HFFc6 (cell line): ENCODE measurements at places on chromosomes 2 and 18.
A peak's percentile ranks its signal among the peaks of the same experiment; 100 is the strongest.

DNA sequence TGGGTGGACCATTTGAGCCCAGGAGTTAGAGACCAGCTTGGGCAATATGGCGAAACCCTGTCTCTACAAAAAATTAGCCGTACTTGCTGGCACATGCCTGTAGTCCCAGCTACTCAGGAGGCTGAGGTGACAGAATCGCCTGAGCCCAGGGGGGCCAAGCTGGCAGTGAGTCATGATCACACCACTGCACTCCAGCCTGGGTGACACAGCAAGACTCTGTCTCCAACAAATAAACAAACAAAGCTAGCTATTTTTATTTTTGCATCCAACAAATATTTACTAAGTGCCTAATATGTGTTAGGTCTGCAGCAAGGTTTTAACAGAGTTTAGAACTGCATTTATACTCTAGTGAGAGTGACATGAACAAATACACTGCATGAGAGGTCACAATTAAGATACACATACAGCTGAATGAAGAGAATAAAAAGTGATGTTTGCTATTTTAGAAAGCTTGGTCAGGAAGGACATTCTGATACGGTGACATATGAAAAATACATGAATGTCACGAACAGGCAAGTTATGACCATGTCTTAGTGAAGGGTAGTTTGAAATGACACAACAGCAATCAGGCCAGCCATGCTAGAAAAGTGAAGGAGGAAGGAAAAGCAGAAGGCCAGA, 83.2 kb upstream of the FRZB start:
- H3K36me3 ChIP-seq: peaks cover 35% of the 10 kb centered on the region
- H3K27me3 ChIP-seq: no peaks in the 10 kb centered on the region
- peak overlapping the region; percentile 69 for H3K27ac ChIP-seq
- peak; percentile 55 for DNase-seq
- no peak overlapping the region for H3K4me3 ChIP-seq
- H3K4me1 ChIP-seq: peaks cover 55% of the 10 kb centered on the region

- no peak overlapping the region for H3K4me3 ChIP-seq
- H3K4me1 ChIP-seq: no peaks in the 10 kb centered on the region
- H3K27me3 ChIP-seq: no peaks in the 10 kb centered on the region
- H3K36me3 ChIP-seq: peaks cover 5% of the 10 kb centered on the region
- DNase-seq: peak; percentile 21
Observed at GRCh38 chr2:135916207-135916606, 40.0 kb upstream of the MCM6 start.

DNA sequence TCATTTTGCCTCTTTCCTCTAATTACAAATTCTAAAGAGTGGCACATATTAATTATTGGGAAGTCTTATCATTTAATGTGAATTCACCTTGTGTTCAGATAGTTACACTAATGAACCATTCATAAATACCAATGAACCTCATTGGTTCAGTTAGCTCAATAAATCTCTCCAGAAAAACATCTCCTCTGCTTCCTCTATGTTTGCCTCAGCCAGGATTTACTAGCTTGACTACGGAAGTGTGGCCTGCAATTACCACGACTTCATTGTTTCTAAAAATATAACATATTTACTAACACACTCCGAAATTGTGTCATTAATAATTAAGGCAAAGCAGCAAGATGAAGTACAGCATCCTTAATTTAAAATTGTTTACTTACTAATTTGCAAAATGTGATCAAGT, 103.3 kb downstream of the PLA2R1 start:
- DNase-seq: no peak
- H3K4me3 ChIP-seq: no peak overlapping the region
- H3K36me3 ChIP-seq: peaks cover 7% of the 10 kb centered on the region; the same call in 1 of the 2 replicates
- H3K27me3 ChIP-seq: peaks cover 2% of the 10 kb centered on the region; the same call in 1 of the 2 replicates
- peaks cover 21% of the 10 kb centered on the region for H3K4me1 ChIP-seq

GRCh38 chr2:199019898-199020507, 437.7 kb downstream of the SATB2 start:
- H3K27me3 ChIP-seq: no peaks in the 10 kb centered on the region
- H3K4me3 ChIP-seq: no peak overlapping the region
- H3K27ac ChIP-seq: no peak overlapping the region
- DNase-seq: peak; percentile 20
- no peaks in the 10 kb centered on the region for H3K4me1 ChIP-seq
- no peaks in the 10 kb centered on the region for H3K36me3 ChIP-seq

DNA sequence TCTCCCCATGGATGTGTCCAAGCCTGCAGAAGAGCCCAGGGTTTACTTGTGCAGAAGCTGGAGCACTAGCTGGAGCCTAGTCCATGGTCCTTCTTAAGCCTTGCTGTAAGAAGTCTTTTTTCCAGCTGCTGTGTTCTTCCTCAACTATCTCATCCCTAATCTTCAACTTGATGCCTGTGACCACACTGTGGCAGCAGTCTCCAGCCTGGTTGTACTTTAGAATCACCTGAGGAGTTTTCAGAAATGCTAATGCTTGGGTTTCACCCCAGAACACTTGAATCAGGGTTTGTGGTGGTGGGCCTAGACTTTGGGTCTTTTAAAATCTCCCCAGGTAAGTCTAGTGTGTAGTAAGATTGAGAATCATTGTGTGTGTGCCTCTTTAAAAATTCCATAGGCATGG, 173.6 kb downstream of the ADCYAP1 start:
- no peak overlapping the region for H3K4me3 ChIP-seq
- no peak for DNase-seq
- H3K36me3 ChIP-seq: no peaks in the 10 kb centered on the region
- H3K4me1 ChIP-seq: no peaks in the 10 kb centered on the region
- no peak overlapping the region for H3K27ac ChIP-seq
- H3K27me3 ChIP-seq: no peaks in the 10 kb centered on the region

- peaks cover 2% of the 10 kb centered on the region for H3K27me3 ChIP-seq
- H3K4me1 ChIP-seq: no peaks in the 10 kb centered on the region
- DNase-seq: no peak
- no peak overlapping the region for H3K4me3 ChIP-seq
- no peaks in the 10 kb centered on the region for H3K36me3 ChIP-seq
Observed at GRCh38 chr2:5325523-5325922, 366.7 kb upstream of the SOX11 start.
